Activated CD4-positive, alpha-beta memory T cell treated with anti-CD3 and anti-CD28 coated beads for 36 hours (primary cell): ENCODE measurements at places on chromosomes 11 and 22. TPM values are rescaled to one million over a fixed set of nuclear protein-coding genes. Genes with fewer than 3 reads are reported as not detected.

DNA sequence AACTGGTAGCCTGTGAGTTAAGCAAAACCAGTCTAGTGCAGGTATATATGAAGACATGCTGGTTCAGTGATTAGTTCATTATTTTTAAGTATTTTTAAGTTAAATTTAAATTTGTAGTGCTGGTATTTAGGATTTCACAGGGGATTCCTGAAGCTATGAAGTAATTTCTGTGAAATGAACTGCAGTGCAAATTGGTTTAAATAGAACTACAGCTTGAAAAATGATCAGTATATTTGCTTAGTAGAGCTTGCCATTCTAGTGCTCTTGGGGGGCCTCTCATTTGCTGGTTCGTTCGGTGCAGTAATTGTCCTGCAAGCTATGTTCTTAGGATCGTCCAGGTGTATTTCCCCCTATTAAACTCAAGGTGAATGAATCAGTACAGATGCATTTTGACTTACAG, 13.1 kb downstream of the REXO2 start:
- no peak overlapping the region for H3K27ac ChIP-seq
- H3K4me3 ChIP-seq, result no peak overlapping the region
- no peaks in the 10 kb centered on the region for H3K27me3 ChIP-seq
- H3K36me3 ChIP-seq, result peaks cover 28% of the 10 kb centered on the region
- no peak for DNase-seq

DNA sequence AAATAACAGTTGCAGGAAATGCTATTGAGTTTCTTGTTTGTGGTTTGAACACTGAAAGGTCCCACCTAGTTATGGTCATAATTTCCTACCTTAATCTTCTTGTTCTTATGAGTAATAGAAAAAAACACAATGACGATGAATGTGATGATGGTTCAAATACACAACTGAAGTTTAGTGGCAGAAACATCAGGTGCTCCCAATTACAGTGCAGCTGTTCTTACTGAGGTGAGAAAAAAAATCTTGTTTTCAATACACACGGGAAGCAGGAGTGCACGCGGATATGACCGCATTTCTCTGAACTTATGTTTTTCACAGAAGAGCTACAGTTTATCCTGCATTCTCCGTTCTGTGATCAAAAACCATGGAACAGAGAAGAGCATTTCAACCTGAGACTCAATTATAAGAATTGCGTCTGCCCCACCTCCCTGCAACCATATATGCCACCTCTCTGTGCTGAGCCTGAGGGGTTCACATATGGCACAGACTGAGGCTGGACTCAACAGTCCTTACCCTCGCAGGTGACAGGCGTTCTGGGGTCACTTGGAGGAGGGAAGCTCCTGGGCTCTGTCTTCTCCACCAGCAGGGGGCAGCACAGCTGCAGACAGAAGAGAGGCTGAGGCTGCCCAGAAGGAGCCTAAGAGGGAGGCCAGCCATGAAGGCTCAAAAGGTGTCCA, 99.7 kb upstream of the IGLL5 start:
- no peak overlapping the region for H3K27ac ChIP-seq
- no peaks in the 10 kb centered on the region for H3K27me3 ChIP-seq
- DNase-seq, result peak; percentile 77
- H3K4me1 ChIP-seq, result peaks cover 44% of the 10 kb centered on the region

GRCh38 chr11:12927886-12928285, 81.2 kb upstream of the RASSF10 start:
- H3K27ac ChIP-seq, result no peak overlapping the region
- DNase-seq, result no peak
- H3K4me1 ChIP-seq, result no peaks in the 10 kb centered on the region
- no peaks in the 10 kb centered on the region for H3K36me3 ChIP-seq
- peaks cover 2% of the 10 kb centered on the region for H3K27me3 ChIP-seq

DNA sequence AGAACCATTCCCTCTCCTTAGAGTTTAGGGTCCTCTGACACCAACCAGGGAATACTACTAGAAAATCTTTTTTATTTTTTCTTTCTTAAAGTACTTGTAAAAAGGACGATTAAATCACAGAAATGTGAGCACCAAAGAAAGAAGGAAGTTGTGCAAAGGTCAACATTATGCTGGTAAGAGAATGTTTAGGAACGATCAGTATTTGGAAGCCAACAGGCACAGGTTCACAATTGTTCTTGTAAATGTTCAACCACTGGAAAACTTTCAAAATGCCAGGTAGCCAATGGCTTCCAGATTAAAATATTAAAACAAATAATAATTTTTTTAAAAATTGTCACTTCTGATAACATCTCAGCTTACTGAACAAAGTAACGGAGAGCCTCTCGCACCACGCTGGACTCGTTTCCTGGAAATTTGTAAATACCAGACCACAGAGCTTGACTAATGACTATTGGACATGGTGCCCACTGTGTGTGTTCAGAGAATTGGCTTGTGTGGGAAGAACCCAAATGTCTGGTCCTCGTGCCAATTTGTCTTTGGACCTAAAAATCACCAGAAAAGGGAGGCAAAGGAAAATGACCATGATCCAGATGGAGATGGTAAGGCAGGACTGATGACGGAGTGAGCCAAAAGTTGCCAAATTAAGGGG, 20.8 kb downstream of the COMMD9 start:
- H3K4me3 ChIP-seq, result no peak overlapping the region
- peaks cover 2% of the 10 kb centered on the region for H3K27me3 ChIP-seq
- peaks cover 18% of the 10 kb centered on the region for H3K36me3 ChIP-seq

- no peak for DNase-seq
- H3K4me1 ChIP-seq, result no peaks in the 10 kb centered on the region
- no peaks in the 10 kb centered on the region for H3K36me3 ChIP-seq
- no peak overlapping the region for H3K4me3 ChIP-seq
- H3K27me3 ChIP-seq, result peaks cover 32% of the 10 kb centered on the region
Measured at GRCh38 chr11:45260071-45260470, 26.1 kb downstream of the SYT13 start.

- no peaks in the 10 kb centered on the region for H3K4me1 ChIP-seq
- no peaks in the 10 kb centered on the region for H3K36me3 ChIP-seq
- DNase-seq, result no peak
Measured at GRCh38 chr11:73191151-73191550, 26.9 kb upstream of the P2RY2 start.

DNA sequence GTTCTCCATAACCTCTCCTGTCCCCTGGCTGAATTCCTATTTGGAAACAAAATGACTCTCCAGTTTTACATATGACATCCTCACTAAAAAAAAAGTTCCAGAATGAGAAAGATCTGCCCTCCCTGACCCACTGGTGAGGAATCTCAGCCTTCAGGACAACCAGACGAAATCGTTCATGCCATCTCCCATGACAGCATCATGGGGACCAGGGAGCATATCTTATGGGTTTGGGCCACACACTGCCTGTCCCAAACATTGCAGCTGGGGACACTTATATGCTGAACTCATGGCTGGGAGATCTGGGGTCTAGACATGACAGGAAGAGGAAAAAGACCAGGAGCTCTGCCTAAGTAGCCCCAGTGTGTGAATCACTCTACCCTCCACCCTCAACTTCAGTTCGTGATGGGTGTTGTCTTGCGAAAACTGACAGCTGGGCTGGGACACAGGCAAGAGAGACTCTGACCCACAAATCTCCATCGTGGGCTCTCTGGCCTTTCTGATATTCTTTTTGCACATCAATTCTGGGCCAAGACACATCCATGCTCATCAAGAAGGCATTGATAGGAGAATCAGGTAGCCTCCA, 102.0 kb downstream of the ZNF280B start:
- DNase-seq, result no peak
- no peaks in the 10 kb centered on the region for H3K4me1 ChIP-seq
- no peak overlapping the region for H3K4me3 ChIP-seq
- no peak overlapping the region for H3K27ac ChIP-seq

SLC15A3 gene
- 1.3 TPM for total RNA-seq

ARHGAP20 gene
- total RNA-seq, result not detected
